ENCODE measurements at places on chromosomes 7 and 10. TPM values are rescaled to one million over a fixed set of nuclear protein-coding genes. Genes with fewer than 3 reads are reported as not detected.

GRCh38 chr7:3879355-3880075 is 578.5 kb downstream of the SDK1 start:
- DNase-seq: no peak

DNA sequence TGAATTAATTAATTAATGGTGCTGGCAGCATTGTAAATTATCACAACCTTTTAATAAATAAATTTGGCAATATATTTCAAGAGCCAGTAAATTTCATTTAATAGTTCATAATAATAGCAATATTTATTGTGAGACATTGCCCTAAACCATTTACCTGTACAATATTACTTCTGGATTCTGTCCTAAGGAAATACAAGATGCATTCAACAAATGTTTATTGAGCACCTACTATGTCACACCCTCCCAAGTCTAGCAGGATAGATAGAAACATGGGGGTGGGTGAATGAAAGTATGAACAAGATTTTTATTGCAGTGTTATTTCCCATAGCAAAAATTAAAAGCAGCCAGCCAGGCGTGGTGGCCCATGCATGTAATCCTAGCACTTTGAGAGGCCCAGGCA is 4.4 kb upstream of the HERC4 start:
- no peak for DNase-seq

Gene GJD4
- polyA plus RNA-seq: 4.2 TPM

DNA sequence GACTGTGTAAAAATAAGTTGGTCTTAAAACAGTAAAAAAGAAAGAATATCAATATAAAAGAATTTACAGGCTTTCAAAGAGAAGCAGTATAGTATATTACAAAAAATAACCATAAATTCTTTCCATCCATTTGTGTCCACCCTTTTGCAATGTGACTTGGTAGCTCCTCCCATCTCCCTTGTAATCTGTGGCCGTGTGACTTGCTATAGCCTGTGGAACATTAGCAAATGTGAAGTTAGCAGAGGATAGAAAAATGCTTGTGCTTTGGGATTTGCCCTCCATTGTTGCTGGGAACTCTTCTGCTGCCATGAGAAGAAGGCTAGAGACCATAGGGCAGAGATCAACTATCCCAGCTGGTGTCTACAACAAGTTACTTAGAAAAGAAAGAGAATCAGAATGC is 30.2 kb downstream of the KLHL7 start:
- no peak for DNase-seq

GRCh38 chr10:26274391-26274790 is 57.8 kb downstream of the GAD2 start:
- no peak for DNase-seq

- no peak for DNase-seq
Measured at GRCh38 chr7:1679966-1680730, 10.1 kb downstream of the ELFN1 start.

GRCh38 chr7:125326666-125327255 is 397.1 kb upstream of the POT1 start:
- no peak for DNase-seq

Gene GJC3
- 0.70 TPM for polyA plus RNA-seq

- DNase-seq: no peak
Measured at GRCh38 chr10:13105184-13105583, 5.2 kb downstream of the OPTN start.

- no peak for DNase-seq
Measured at GRCh38 chr10:49359349-49360270, 36.3 kb downstream of the DRGX start.

DNA sequence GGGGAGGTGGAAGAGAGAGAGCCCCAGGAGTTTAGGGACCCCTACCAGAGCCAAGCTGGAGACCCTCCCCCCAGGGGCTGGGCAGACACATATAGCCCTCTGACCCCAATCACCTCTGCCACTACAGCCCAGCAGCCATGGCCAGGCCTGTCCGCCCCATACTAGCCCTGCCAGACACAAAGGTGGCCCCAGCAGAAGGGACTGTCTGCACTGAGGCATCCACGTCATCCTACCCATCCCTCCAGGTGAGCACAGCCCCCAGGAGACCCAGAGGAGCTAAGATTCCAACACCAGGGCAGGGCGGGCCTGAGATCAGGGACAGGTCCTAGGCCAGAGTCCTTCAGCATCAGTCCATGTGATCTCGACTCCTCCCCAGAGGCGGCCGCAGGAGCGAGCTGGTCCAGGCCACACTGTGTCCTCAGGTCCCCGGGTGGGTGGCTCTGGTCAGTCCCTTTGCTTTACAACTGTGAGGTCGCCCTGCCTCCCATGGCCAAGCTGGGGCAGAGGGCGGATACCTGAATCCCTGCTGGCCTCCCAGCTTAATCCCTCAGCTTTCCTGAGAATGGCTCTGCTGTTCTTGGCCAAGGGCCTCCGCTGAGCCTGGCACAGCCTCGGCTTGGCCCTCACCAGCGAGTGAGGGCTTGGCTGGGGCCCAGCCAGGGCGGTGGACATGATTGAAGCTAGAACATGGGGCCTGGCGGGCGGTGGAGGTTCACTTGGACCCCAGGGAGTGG is 14.3 kb upstream of the ELN start:
- DNase-seq: no peak

GRCh38 chr7:99563650-99564049 is 5.2 kb downstream of the ZNF655 start:
- DNase-seq: no peak

- DNase-seq: no peak
Measured at GRCh38 chr10:125158275-125158600, 2.1 kb downstream of the CTBP2 start.

Gene PPP1R3C
- 134 TPM for polyA plus RNA-seq

DNA sequence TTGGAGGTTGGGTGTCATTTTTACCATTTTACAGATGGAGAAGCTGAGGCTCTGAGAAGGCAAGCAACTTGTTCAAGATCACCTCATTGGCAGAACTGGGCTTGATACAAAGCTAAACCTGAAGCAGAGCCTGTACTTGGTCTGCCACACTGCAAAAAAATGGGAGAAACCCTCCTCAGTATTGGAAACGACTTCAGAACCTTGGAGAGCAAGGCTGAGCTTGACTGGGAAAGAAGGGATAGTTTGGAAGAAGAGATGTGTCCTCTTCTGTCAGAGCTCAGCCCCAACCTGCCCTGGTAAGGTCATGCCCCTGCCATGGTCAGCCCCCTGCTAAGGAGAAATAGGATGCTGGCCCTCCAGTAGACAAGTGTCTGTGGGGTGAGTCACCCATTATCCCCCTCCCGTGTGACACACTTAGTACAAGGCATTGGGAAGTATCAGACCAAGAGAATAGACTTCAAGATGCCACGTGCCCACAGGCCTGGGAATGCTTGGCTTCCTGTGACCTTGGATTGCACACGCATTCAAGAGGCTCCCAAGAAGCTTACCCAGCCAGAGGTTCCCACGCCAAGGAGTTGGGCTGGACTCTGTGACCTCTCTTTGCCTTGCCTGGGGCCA is 56.2 kb upstream of the SMNDC1 start:
- DNase-seq: no peak

- no peak for DNase-seq
Measured at GRCh38 chr10:117462424-117462792, 80.1 kb upstream of the EMX2 start.

DNA sequence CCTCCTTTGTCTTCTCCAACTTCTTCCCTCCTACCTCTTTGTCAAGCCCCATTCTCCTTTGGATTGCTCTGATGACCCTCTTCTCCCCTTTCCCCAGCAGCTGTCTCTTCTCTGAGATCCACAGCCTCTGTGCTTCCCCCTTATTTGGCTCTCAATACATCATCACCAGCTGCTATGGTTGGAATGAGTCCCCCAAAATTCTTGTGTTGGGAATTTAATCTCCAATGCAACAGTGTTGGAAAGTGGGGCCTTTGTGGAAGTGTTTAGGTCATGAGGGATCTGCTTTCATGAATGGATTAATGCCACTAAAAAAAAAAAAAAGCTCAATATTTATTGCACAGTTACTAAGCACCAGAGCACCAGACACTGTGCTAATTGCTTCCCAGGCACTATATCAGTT is 39.2 kb upstream of the FRMD4A start:
- DNase-seq: no peak

- DNase-seq: no peak
Measured at GRCh38 chr10:87915406-87915805, 52.0 kb downstream of the PTEN start.

Gene GATA3
- polyA plus RNA-seq: 1.0 TPM

DNA sequence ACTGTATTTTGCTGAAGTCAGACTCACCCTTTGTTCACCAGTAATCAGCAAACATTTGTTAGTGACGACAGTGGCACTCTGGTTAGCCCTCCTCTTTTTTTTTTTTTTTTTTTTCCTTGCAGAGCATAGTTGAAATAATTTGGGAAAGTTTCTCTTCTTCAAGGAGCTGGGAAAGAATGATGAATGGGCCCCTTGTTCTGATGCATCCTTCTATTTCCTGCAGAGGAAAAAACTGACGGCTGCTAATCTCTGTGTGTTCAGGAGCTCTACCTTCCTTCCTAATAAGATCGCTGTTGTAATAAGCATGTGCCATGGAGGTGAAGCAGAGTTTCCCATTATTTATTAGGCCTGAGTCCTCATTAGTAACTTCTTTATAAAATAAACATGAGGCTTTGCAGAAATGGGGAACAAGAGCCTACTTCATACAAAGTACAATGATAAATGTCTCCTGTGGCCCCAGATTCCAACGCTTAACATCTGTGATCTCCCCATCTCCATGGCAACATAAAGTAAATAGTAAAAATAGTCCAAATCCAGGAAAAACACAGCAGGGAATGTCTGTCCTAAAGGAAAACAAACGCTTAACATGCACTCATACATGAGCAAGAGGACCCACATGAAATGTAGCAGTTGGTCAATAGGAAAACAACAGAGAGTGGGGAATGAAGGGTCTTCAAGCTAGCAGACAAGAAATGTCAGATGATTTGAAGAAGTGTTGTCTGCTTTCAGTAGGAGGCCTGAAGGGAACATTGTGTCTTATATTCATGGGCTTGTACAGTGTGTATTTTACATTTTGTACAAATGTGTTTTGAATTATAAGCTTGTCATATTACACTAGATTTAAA is 59.1 kb upstream of the CALD1 start:
- DNase-seq: peak; percentile 59

Gene SAP25
- polyA plus RNA-seq: 3.5 TPM

DNA sequence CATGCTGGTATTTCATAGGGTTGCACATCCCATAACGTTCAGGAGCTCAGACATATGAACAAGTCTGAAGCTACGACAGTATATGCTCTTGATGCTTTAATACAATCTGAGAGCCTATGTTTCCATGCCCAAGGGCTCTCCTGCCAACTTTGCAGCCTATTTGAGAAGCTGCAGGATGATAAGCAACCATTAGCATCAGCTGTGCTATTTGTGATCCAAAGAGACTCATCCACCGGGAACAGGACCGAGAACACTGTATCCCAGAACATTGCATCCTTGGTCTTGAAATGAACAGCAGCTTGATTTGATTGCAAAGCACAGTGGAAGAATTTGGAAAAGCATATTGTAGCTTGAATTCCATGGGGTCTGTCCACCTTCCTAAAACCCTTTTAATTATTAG is 156.2 kb upstream of the PTER start:
- DNase-seq: no peak

DNA sequence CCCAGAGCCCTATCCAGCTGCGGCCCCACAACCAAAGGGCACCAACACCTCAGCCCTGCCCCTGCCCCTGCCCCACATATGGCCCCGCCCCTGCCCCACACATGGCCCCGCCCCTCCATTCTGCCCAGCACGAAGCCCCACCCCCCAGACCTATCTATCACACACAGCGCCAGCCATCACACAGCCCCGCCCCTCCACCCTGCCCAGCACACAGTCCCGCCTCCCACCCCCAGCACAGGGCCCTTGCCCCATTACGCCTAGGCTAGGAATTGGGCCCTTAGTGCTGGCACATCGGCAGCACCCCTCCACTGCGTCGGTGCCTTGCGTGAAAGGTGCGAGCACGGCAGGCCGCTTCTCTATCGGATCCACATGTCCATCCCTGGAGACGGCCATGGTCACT is 126.8 kb downstream of the MAD1L1 start:
- no peak for DNase-seq

DNA sequence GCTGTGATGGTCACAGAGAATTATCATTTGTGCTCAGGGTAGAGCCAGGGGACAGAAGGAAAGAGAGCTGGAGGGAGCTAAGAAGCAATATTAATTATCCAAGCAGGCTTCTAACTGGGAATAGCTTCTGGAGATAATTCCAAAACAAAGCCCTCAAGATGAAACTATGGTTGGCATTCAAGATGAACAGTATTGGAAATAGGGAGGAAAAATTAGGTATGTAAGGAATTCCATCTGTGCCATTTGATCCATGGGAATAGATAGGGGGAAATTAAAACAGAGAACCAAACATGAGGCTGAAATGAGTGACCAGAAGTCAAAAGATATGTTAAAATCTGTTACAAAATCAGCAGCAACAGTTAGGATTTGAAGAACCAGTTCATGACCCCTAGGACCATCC is 75.3 kb downstream of the NDUFB2 start:
- no peak for DNase-seq

GRCh38 chr7:114504586-114504985 is 90.0 kb downstream of the FOXP2 start:
- no peak for DNase-seq

- DNase-seq: no peak
Measured at GRCh38 chr7:27178366-27178765, 4.2 kb upstream of the HOXA10 start.

DNA sequence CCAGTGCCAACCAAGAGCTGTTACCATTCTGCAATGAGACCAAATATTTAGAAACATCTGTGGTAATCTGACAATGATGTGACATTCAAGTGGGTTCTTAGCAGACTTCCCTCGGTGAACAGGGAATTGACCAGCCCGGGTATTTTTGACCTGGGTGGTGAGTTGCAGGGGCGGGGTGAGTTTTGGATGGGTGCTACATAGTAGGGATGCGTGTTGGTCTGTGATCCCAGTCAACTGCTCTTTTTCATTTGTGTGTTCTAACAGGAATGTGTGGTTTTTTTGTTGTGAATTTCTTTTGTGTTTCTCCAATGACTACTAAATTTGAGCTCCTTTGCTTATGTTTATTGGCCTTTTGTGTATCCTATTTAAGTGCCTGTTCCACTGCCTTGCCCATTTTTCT is 273.6 kb upstream of the HABP2 start:
- no peak for DNase-seq

Gene SPDYE1
- 2.3 TPM for polyA plus RNA-seq

DNA sequence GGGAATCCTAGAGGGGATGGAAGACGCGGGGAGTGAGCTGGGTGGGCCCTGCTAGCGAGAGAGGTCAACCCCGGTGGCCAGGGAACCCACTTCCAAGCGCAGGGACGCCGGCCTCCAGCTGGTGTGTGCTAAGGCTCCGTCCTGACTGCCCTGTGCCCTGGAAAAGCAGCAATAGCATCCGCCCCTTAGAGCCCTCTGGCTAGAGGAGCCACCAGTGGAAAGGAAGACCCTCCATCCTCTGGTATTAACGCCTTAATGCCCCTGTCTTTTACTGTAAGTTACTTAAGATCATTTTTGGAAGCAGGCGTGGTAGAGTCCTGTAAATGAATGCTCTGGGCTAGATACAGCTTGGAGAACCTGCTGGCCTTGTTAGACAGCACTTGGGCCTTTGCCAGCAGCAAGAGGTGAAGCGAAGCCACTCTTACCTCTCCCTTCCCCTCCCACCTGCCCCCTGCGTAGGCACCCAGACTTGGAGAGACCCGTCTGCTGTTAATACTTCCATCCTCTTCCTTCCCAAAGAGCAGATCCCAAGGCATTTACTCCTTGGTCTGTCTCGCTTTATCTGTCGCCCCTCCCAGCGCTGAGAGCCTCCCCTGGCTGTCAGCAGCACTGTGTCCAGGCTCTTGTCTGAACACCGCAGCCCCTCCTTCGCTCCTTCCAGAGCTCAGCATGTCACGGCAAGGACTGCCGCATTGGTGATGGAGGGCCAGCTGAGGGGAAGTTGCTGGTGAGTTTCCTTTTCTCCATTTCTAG is 4.6 kb downstream of the REPIN1 start:
- no peak for DNase-seq

GRCh38 chr10:86520871-86521677 is 518 bp downstream of the WAPL start:
- DNase-seq: peak; percentile 59

Measured in hindlimb muscle (tissue), 1 donor.